ENCODE measurements at places on chromosomes 1 and 21. TPM values are rescaled to one million over a fixed set of nuclear protein-coding genes. Genes with fewer than 3 reads are reported as not detected.

SAMD11 gene
- 0.11 TPM for total RNA-seq

PLPPR4 gene
- total RNA-seq, result not detected

OLIG2 gene
- not detected for total RNA-seq

CLCA2 gene
- total RNA-seq, result not detected

CD5L gene
- total RNA-seq, result not detected

EXOC8 gene
- total RNA-seq, result 7.9 TPM

TMEM79 gene
- total RNA-seq, result 1.0 TPM

HSPA6 gene
- not detected for total RNA-seq

FOXE3 gene
- total RNA-seq, result not detected

SPRR3 gene
- not detected for total RNA-seq

DNA sequence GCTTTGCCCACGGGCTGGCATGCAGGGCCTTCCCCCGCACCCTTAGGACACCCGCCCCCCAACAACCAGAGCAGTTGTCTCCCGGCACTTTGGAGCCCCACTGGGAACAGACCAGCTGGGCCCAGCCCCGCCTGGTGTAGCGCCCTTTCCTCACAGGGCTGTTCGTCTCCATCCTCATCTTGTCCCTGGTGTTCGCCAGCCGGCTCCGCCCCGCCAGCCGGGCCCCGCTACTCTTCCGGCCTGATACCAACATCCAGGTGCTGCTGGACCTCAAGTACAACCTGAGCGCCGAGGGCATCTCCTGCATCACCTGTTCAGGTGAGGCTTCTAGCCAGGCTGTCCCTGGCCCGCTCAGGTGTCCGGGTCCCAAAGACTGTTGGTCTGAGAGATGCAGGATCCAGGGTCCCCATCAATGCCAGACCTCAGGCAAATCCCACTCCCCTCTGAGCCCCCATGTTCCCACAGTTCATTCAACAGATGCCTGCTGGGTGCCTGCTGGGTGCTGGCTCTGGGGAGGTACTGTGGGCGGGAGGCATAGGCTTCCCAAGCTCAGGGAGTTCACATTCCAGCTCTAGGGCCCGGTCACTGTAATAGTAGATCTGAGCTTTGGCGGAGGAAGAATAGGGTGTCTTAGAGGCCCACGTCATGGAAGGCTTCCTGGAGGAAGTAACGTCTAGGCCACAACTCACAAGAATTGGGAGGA is 41.7 kb downstream of the DISP3 start:
- DNase-seq, result no peak

DNA sequence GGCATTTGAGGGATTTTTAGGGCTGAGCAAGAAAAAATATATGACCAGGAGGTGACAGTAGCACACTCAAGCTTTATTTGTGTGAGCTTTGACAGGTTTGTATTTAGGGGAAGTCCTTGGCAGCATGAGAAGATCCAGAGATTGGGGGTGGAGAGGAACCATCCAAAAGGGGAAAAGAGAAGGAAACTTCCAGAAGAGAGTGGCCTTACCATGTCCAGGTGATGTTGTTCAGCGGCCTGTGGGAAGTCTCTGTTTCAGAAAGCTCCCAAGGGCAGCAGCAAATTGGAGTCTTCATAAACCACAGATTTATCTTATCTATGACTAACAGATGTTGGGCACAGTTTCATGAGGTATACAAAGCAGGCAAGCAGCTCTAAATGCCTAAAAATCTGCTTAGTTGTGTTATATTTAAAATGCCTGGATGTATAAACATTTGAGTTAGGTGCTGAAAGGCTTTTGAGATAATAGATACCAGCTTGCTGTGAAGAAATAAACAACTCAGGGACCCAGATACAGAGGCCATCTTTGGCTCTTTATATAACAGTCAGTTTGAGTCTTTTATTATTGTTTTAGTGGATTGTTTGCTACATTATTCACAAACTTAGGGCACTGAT is 21.2 kb upstream of the ADAR start:
- DNase-seq, result no peak

DNA sequence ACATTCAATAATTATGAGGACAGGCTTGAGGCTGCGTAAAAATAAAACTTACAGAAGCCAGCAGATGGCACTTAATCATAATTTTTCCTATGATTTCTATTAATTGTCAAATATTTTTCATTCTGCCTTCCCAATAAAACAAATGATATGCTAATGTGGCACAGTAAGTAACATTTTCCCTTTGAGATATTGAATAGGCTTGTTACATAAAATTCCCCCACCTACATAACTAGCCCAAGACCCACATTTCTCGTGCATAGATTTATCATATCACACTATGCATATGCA is 55.4 kb upstream of the PTGFRN start:
- no peak for DNase-seq

DNA sequence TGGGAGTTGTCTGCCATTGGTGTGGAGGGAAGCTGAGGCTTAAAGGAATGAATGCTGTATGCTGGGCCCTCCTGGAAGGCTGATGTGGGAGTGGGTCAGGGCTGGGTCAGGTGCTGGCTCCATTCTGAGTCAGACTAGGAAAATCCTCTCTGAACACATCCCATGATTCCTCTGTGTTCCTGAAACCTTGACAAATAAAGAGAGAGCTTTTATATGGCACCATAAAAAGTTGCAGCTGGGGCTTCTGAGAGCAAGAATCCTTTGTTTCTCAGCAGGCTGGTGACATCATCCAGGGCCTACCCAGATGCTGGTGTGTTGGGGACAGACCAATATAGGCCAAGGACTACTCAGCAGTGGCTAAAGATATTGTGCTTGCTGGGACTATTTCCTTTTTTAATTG is 27.8 kb upstream of the NFASC start:
- DNase-seq, result no peak

DNA sequence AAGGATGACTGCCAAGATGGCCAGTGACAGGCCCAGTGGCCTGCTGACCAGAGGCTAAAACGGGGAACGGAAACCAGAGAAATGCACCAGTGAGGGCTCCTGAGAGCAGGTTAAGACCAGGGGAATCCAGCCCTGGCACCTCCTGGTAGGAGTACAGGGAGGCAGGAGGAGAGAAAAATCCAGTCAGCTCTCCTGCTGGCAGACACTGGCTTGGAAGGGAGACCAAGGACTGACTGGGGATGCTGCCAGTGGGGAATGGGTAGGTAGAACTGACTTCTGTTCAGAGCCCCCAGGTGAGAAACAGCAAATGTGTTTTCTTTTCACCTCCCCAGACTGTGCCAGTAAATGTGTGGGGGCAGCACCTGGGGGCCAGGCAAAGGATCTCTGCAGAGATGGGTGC is 27.7 kb upstream of the CRNN start:
- no peak for DNase-seq

GRCh38 chr1:163701783-163702374 is 380.1 kb downstream of the NUF2 start:
- no peak for DNase-seq

DNA sequence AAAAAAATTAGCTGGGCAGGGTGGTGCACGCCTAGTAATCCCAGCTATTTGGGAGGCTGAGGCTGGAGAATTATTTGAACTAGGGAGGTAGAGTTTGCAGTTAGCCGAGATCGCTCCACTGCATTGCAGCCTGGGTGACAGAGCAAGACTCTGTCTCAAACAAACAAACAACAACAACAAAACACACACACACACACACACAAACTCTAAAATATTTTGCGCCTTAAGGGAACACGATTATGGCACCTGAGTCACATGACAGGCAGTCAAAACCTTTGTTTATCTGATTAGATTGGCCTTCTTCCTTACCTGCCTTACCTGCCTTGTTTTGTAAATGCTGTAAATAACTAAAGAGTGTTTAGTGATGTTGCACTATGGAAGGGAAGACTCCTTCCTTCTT is 20.6 kb upstream of the WNT2B start:
- no peak for DNase-seq

- no peak for DNase-seq
These were observed 355.1 kb downstream of the AJAP1 start for GRCh38 chr1:5009376-5010065.

GRCh38 chr1:203083463-203083921 is 2.3 kb downstream of the MYOG start:
- no peak for DNase-seq

- DNase-seq, result no peak
These were observed 270.5 kb downstream of the BRINP2 start for GRCh38 chr1:177441281-177441680.

DNA sequence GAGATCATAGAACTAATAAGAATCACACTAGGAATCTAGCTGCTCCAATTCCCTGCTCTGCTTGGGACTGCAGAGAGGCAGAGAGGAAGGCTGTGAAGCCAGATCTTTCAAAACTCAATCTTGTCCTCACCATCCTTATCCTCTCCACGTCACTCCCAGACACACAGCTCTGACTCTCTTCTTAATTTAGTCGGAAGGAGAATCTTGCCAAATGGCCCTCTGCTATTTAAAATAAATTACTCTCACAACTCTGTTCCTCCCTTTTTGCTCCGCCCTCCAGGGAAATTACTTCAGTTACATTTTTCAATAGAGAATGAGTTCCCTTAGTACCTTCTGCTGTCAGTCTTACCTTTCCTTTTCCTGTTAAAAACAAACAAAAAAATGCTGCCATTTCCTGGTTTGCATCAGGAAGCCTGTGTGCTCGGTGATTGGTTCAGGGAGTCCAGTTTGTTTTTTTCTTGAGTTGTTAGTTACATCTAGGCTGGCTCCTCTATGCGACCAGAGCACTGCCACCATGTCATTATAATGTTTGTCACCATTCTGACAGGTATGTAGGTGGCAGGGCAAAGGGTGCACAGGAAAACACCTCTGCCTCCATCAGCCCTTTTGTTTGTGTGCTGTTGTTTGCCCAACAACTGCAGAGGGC is 80.1 kb downstream of the FCRL5 start:
- DNase-seq, result no peak

DNA sequence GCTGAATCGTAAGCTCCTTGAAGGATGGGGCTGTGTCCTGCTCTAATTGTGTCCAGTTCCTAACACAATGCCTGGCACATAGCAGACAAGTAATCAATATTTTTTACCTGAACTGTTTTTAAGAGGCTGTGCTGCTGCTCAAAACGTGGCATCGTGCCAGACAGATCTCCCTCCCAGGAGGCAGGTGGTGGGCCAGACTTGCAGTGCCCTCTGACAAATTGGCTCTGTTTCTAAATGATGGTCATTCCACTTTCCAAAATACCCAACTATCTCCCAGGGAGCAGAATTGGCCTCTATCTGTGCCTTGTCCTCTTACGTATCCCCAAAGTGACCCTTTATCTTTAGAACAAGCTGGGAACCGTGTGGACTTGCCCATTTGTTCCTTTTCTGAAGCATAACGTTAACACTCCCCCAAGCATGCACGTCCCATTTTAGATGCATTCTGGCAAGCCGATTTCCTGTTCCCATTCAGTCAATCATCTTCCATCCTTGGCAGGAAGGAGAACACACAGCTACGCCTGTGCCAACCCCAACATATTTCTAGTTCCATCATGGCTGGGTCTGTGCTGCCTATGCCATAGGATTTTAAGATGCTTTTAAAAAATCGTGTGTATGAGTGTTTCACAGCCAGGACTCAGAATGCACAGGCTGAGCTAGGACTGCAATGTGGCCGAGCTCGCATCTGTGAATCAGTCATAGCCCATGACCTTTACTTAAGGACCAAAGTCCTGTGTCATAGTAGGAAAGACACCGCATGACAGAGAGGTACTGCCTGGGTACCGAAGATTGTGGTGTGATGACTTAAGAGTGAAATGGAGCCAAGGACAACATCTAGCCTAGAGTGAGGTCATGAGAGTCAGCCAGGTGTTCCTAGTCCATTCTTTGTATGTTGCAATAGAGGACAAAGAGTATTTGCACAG is 408.6 kb downstream of the PRDM2 start:
- no peak for DNase-seq

GRCh38 chr21:37389456-37389855 is 22.9 kb downstream of the DYRK1A start:
- DNase-seq, result no peak

GRCh38 chr1:86788300-86789206 is 84.2 kb downstream of the SH3GLB1 start:
- DNase-seq, result peak; percentile 78

DNA sequence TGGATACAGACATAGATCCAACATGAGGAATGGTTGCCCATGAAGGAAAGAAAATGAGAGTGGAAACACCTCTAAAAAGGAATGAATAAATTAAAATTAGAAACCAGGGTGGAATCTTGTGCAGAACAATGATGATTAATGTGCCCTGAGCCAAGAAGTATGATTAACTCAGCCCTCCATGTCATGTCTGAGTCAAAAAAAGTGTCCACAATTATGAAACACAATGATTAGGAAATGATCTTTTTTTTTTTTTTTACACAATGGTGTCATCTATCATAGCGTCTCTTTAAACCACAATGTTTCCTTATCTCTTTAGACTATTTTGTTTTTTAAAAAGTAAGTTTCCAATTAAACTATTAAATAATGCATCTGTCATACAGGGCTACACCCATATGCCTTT is 78.9 kb upstream of the RAB4A start:
- DNase-seq, result no peak

GRCh38 chr1:160260406-160261382 is 1.7 kb downstream of the DCAF8 start:
- DNase-seq, result peak; percentile 16

- DNase-seq, result no peak
These were observed 505.8 kb downstream of the SMYD3 start for GRCh38 chr1:246001142-246001836.

GRCh38 chr1:14332158-14332557 is 266.3 kb upstream of the KAZN start:
- DNase-seq, result no peak

GRCh38 chr1:247118946-247119446 is 14.8 kb upstream of the ZNF669 start:
- peak; percentile 79 for DNase-seq

DNA sequence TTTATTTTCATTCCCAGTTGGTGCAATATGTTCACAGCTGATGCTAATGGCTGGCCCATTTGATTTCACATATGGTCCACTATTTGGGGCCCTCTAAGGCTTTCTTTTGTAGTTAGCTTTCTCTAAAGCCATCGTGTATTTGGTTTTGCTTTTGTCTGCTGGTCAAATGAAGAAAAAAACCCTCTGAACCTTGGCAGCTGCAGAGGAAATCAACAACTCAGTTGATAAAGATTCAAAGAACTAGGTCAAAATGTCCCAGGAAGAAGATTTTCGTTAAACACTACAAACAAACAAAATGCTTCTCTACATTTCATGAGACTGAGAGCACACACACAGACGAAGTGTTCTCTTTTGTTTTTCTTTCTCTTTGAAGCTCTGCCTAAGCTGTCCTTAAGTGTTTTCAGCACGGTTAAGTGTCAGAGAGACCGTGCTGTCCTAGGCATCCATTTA is 655.0 kb downstream of the RWDD3 start:
- DNase-seq, result no peak

DNA sequence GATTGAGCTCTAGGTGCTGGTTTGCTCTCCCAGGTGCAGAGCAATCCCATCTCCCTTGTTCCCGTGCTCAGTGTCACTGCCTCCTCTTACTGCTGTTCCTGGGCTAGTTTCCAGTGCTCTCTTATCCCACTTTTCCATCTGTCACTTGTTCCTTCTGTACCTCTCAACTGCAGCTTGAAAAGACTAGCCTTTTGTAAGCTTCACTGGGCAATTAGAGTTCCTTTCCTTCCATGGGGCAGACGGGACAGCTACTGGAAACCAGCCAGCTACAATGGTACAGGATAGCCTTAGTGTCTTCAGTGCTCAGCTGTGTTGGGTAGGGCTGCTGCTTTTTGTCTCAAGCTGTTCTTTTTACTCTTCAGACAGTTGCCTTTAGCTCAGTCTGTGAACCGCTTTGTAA is 31.6 kb downstream of the AGT start:
- DNase-seq, result no peak

GRCh38 chr1:179026813-179027669 is 1.3 kb downstream of the FAM20B start:
- peak; percentile 65 for DNase-seq

- no peak for DNase-seq
These were observed 281.7 kb upstream of the ESRRG start for GRCh38 chr1:217004776-217005436.

GRCh38 chr1:79373481-79374125 is 367.1 kb upstream of the ADGRL4 start:
- no peak for DNase-seq
